Mesothelial cell of epicardium (in vitro differentiated cells): ENCODE measurements at places on chromosomes 1 and 21. TPM values are rescaled to one million over a fixed set of nuclear protein-coding genes. Genes with fewer than 3 reads are reported as not detected.

Gene TMEM61
- total RNA-seq, result 0.31 to 0.47 TPM (median 0.34 TPM) in 3 replicates

Gene HMGN2
- total RNA-seq, result 466 to 497 TPM (median 481 TPM) in 3 replicates

Gene CCDC190
- total RNA-seq, result 0.11 to 0.13 TPM in 2 of 3 replicates, not detected in the other

Gene DIP2A
- 54.6 to 57.2 TPM (median 56.9 TPM) in 3 replicates for total RNA-seq

DNA sequence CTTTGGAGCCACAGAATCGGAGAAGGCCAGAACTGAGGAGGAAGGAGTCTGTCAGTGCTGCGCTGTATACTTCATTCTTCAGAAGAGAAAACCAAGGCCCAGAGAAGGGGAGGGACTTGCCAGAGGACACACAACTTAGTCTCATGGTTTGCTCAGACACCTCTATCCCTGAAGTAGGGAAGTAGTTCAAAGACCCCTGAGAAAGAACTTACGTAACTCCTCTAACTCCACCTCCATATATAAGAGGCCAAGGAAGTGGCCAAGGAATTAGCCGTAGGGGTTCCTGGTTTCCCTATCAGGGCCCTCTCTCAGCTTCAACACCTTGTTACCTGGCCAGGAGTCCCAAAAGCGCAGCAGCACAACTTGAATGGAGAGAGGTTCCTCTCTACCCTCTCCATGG, 580 bp upstream of the NECTIN4 start:
- peak overlapping the region; percentile 80 for H3K27ac ChIP-seq
- H3K4me1 ChIP-seq, result peaks cover 78% of the 10 kb centered on the region
- peak overlapping the region; percentile 69 for H3K4me3 ChIP-seq
- no peaks in the 10 kb centered on the region for H3K36me3 ChIP-seq
- no peaks in the 10 kb centered on the region for H3K27me3 ChIP-seq
- DNase-seq, result no peak

DNA sequence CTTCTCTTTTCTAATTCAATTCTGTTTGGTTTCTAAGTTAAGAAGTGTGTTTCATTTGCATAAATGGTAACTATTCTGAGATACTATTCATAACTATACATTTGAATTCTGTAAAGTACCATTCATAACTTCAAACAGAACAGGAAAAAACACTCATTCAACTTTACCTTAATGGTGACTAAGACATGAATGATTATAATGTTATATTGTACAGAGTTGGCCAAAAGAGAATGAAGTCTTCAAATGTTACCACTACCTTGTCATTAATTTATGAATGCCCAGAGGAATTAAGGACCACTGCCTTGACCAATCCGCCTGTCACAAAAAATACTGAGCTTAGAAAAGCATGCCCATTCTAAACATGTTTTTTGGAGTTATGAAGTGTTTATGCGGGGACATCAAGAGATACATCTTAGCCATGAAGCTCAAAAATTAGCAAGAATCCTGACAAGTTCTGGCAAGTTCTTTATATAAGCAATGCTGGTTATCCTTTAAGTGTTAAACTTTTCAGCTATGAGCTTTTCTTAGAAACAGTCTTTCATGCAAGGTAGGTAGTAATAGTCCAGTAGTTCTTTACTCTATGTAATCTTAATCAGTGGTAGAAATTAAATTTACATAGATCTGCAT, 7.9 kb downstream of the WASF2 start:
- peaks cover 12% of the 10 kb centered on the region for H3K4me1 ChIP-seq
- no peak overlapping the region for H3K4me3 ChIP-seq
- H3K27ac ChIP-seq, result peak overlapping the region; percentile 47
- H3K36me3 ChIP-seq, result peaks cover 9% of the 10 kb centered on the region
- H3K27me3 ChIP-seq, result no peaks in the 10 kb centered on the region

DNA sequence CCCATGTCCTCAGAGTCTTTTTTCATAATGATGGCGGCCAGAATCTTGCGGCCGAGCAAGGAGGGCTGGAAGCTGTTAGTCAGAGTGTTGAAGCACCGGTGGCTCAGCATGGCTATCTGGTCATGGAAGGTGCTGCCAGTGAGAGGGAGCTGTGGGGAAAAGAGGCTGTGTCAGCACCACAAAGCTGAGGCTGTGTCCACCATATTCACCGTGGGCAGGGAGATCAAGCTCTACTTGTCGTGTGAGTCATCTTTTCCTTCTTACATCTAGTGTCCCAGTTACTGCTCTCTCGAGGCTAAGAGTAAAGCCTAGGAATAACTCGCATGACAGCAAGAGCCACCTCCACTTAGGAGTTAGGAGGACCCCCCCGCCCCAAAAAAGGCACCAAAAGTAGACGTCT, 18.2 kb downstream of the ADAR start:
- peaks cover 68% of the 10 kb centered on the region for H3K36me3 ChIP-seq
- H3K4me3 ChIP-seq, result no peak overlapping the region
- no peaks in the 10 kb centered on the region for H3K27me3 ChIP-seq
- no peak overlapping the region for H3K27ac ChIP-seq
- H3K4me1 ChIP-seq, result no peaks in the 10 kb centered on the region
- no peak for DNase-seq

DNA sequence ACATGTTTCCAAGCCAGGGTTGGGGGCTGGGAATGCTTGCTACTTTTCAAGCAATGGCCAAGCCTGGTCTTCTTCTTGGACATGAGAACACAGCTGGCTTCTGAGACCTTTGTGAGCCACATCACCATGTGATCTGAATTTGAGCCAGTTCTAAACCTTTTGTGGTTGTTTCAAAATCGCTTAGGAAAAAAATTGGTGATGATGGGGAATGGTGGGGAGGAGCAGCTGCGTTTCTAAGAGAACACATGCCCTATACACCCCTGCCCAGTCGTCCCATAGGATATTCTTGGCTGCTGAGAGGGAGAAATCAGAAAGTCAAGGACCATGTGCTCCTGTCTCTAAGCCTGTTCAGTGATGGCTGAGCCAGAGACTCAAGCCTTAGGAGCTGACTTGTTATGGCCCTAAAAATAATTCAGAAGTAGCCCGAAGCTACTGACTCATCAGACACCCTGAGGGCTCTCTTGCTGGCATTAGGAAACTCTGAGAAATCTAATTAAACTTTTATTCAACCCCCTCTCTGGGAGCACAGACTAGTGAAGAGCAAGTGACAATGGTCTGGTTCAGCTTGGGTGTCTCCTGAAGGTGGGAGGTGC, 30.5 kb downstream of the CCDC185 start:
- no peaks in the 10 kb centered on the region for H3K36me3 ChIP-seq
- H3K4me1 ChIP-seq, result peaks cover 10% of the 10 kb centered on the region
- peaks cover 2% of the 10 kb centered on the region for H3K27me3 ChIP-seq
- DNase-seq, result no peak

DNA sequence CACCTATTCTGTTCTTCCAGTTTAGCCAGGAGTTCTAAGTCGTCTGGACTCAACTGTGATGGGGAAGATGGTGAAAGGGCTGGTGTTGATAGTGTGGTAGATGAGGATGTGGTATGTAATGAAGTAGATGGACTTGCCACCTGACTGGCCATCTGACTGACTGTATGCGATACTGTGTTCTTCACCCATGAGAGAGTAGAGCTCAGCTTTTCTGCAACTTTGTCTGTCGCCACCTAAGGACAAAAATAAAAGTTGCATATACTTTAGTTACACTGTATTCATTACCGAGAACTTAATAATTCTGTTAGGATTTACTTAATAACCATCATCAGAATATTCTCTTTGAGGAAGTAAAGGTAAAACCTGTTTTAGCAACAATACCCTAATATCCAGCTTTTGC, 48.5 kb downstream of the EVI5 start:
- no peaks in the 10 kb centered on the region for H3K27me3 ChIP-seq
- no peak overlapping the region for H3K4me3 ChIP-seq
- H3K27ac ChIP-seq, result no peak overlapping the region
- no peaks in the 10 kb centered on the region for H3K4me1 ChIP-seq
- no peak for DNase-seq

DNA sequence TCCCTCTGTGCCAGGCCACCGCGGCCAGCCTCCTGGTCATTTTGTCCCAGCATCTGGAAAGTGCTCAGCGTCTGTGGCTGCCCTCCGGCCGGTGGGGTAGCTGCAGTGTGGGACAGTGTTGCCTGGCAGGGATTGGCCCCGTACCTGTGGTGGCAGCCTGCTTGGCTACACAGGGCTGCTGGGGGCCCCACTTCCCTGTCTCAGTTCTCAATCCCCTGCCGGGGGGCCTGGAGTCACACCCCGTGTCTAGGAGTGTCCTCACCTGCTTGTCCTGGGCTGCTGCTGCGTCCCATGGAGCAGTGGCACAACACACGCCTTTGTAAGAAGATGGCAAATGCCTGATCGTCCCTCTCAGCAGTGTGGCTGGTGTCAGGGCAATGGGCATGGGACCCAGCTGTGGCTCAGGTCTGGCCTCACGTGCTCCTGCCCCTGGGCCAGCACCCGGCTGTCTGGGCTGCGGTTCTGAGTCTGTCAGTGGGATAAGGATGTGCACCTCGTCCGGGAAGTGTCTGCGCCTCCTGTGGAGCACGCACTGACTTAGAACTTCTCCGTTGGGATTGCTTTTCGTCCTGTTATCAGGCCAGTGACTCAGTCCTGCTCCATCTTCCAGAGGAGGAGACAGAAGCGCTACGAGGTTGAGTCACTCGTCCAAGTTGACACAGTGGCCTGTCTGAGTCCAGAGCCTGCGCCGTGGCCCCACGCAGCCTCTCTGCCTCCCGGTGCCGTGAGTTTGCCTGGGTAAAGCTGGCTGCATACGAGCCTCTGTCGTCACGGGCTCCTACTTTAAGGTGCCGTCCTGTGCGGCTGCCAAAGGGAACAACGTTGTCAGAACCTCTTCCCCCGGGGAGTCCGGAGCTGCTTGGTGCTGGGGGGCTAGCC, 41.0 kb downstream of the CRYAA start:
- H3K36me3 ChIP-seq, result no peaks in the 10 kb centered on the region
- H3K27ac ChIP-seq, result no peak overlapping the region
- H3K4me1 ChIP-seq, result no peaks in the 10 kb centered on the region
- H3K4me3 ChIP-seq, result no peak overlapping the region
- peaks cover 7% of the 10 kb centered on the region for H3K27me3 ChIP-seq
- no peak for DNase-seq

DNA sequence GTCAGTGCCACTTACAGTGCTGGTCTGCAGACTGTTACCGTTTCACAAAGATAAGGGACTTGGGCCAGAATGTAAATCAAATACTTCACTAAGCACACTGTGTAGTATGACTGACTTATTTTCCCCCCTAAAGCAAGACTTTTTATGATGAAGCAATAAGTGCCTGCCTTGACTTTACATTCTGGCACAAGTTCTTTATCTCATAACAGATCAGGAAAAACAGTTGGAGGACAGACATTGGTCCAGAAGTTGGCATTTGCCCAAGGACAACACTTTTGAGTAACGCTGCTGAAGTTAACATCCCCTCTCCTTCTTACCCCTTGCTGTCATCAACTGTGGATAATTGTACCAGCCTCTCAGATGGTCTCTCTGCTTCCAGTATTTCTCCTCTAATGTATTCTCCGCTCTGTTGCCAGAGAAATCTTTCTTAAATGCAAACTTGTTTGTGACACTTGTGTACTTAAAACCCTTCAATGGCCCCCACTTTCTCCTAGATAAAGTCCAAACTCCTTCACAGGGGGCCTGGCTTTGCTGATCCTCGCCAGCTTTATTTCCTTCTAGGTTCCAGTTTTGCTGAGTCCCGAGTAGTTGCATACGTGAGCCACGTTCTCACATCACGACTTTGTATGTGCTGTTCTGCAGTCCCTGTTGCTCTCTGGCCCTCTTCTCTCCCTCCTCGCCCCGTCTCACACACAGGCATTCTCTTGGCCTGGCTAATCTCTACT, 45.7 kb downstream of the S1PR1 start:
- no peak overlapping the region for H3K4me3 ChIP-seq
- DNase-seq, result no peak
- peaks cover 2% of the 10 kb centered on the region for H3K27me3 ChIP-seq
- peak overlapping the region; percentile 52 for H3K27ac ChIP-seq
- peaks cover 37% of the 10 kb centered on the region for H3K4me1 ChIP-seq

GRCh38 chr1:75125161-75125726, 8.9 kb upstream of the LHX8 start:
- H3K27ac ChIP-seq, result no peak overlapping the region
- peaks cover 65% of the 10 kb centered on the region for H3K27me3 ChIP-seq
- no peak overlapping the region for H3K4me3 ChIP-seq
- DNase-seq, result no peak
- H3K4me1 ChIP-seq, result no peaks in the 10 kb centered on the region

DNA sequence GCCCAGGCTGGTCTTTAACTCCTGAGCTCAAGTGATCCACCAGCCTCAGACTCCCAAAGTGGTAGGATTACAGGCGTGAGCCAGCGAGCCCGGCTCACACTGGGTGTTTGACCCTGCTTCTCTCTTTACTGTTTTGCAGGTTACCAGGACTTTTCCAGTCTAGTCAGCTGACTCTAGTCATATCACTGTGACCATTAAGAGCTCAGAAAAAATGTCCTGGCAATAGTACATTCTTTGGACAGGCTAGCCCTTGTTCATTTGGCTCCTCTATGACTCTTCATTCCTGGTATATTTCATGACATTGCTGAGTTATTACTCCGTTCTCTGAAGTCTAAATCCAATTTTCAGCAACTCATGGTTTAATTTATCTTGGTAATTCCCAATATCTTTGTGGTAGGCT, 8.0 kb upstream of the CA6 start:
- no peak for DNase-seq
- H3K27me3 ChIP-seq, result no peaks in the 10 kb centered on the region
- peaks cover 10% of the 10 kb centered on the region for H3K4me1 ChIP-seq
- H3K4me3 ChIP-seq, result no peak overlapping the region
- H3K27ac ChIP-seq, result no peak overlapping the region
- H3K36me3 ChIP-seq, result no peaks in the 10 kb centered on the region

- H3K36me3 ChIP-seq, result no peaks in the 10 kb centered on the region
Observed at GRCh38 chr1:117609471-117609911, 3.6 kb downstream of the TENT5C start.

- peaks cover 38% of the 10 kb centered on the region for H3K4me1 ChIP-seq
- H3K36me3 ChIP-seq, result no peaks in the 10 kb centered on the region
- no peak for DNase-seq
- H3K27ac ChIP-seq, result no peak overlapping the region
Observed at GRCh38 chr1:3461934-3462275, 7.4 kb downstream of the ARHGEF16 start.

DNA sequence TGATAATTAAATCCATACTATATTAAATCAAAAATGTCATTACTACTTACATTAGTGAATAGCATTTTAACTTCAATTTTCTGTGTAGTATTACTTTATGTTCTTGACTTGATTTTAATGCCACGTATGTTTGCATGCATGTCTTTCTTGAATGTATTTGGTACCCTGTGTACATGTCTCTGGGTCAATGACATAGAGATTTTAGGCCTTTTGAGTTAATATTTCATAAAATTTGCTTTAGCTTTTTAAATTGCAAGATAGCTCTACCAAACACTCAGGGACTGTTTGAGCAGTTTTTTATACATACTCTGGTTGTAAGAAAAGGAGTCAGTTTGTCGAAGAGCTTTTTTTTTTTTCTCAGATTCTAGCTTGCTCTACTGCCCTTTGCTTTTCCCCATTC, 1.5 kb downstream of the MLLT11 start:
- H3K27ac ChIP-seq, result peak overlapping the region; percentile 98
- H3K27me3 ChIP-seq, result no peaks in the 10 kb centered on the region
- DNase-seq, result no peak
- H3K36me3 ChIP-seq, result peaks cover 5% of the 10 kb centered on the region
- peak overlapping the region; percentile 96 for H3K4me3 ChIP-seq
- peaks cover 48% of the 10 kb centered on the region for H3K4me1 ChIP-seq

GRCh38 chr1:164618202-164618564, 59.2 kb downstream of the PBX1 start:
- no peak overlapping the region for H3K27ac ChIP-seq
- H3K27me3 ChIP-seq, result no peaks in the 10 kb centered on the region
- peaks cover 8% of the 10 kb centered on the region for H3K36me3 ChIP-seq
- no peak overlapping the region for H3K4me3 ChIP-seq
- DNase-seq, result no peak

- DNase-seq, result peak; percentile 10
- peaks cover 9% of the 10 kb centered on the region for H3K36me3 ChIP-seq
- peaks cover 11% of the 10 kb centered on the region for H3K4me1 ChIP-seq
- no peaks in the 10 kb centered on the region for H3K27me3 ChIP-seq
- no peak overlapping the region for H3K4me3 ChIP-seq
Observed at GRCh38 chr1:232893481-232894313, 56.7 kb upstream of the NTPCR start.
